ENCODE measurements at places on chromosomes 16 and 17.

- no peak for DNase-seq
These were observed 61.5 kb downstream of the NF1 start for GRCh38 chr17:31156326-31156725.

GRCh38 chr16:598823-599739 is 9.2 kb downstream of the RAB40C start:
- DNase-seq = no peak

DNA sequence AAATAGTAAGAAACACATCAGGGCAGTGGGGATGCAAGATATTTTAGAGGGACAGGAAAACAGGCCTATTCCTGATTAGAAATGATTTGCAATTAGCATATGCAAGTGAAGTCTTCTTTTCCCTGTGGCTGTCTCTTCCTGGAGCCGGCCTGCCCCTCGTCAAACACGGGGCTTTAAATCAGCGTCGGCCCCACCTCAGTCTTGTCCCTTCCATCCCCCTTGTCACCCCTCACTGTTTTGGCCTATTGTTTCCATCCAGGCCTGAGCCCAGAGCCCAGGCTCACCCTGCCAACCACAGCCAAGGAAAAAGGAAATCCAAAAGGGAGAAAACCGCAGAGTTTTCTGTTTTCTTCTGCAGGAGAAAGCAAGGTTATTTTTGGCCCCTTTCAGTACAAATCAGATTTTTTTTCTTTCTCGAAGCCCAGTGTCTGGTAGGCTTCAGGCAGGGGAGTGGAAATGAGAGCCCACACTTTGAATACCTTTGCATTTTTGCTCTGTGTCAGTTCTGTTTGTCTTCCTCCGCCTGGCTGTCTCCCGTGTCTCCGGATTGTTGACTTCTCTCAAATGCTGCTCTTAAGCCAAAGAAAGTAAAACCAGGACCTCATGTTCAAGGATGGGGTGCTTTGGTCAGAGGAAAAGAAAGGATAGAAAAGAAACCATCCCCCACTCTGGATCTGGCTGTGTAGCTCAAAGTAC is 399.9 kb upstream of the CDH11 start:
- DNase-seq = no peak

- no peak for DNase-seq
These were observed 23.4 kb upstream of the PHKG2 start for GRCh38 chr16:30724641-30725417.

- no peak for DNase-seq
These were observed 30.0 kb downstream of the STH start for GRCh38 chr17:46028981-46029565.
